ENCODE measurements at places on chromosomes 7 and 10.

DNA sequence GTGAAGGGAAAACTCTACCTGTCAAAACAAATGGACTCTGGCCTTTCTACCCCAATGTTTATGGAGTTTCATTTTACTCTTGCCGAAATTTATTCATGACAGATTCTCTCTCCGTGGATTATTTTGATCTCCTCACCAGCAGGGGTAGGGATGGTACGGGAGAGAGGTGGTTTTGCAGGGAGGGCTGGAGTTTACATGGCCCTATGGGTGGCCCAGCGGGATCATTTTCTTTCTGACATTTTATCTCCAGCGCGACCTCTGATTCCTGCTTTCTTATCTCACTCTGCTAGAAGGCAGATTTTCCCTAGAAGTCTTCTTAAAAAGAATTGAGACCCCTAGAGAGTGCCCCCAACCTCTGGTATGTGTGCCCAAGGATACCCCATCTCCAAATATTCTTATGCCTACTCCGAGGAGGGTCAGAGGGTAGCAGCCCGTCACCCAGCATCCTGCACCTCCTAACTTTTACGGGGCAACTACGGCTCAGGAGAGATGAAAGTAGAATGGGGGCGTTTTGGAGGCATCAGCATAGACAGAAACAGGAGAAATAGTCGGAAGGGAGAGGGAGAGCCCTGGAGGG is 10.1 kb upstream of the GATA3 start:
- no peak for DNase-seq

DNA sequence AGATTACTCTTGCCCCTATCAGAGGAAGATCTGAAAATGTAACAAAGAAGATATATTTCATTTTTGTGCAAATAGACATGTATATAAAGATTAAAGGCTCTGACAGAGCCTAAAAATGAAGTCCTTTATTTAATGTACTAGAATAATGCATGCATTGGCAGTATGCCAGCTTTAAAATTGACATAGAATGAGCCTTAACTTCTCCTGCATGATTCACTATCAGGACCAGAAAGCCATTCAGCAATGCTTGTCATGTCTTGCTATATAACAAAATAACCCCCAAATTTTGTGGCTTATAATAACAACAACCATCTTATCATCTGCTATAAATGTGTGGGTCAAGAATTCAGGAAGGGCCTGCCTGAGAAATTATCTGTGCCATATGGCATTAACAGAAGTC is 411.9 kb downstream of the GRM8 start:
- no peak for DNase-seq

DNA sequence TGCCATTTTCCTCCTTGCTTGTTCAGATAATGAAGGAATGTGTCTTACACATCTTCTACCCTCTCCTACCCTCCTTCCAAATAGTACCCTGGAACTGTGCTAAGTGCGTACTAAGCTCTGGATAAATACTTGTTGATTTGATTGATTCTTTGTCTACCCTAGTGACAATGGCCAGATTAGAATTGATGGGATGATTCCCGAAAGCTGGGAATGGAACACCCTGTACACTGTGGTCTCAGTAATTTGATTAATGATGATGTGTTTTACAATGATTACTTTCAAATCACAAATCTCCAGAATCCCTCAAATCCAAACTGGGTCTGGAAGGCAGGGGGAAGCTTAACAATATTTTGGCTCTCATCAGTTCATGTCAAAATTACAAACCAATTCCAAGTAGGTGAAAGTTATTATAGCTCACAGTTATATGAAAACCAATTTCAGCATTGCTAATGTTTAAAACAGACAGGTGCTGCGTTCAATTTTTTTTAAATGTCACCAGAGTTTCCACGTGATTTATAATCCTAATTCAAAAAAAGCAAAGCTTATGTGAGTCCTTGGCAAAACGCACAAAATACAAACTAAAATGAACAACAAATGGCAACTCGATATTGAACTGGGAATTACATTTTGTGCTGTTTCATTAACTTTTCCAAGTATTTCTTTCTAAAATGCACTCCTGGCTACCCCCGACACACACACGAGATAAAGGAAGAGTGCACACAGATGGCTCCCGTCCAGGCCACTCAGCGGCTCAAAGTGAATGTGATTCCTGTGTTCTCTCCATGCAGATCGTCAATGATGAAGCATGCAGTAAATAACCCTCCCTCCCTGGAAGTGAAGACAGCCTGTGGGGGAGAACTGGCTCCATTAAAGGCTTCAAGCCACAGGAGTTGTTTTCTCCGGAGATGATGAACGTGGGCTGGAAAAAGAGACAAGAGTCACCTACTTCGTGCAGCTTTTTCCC is 21.7 kb upstream of the ADRB1 start:
- no peak for DNase-seq

GRCh38 chr10:5543623-5544022 is 18.9 kb downstream of the CALML3 start:
- no peak for DNase-seq

GRCh38 chr10:43012578-43012977 is 64.3 kb upstream of the RET start:
- DNase-seq = no peak

GRCh38 chr10:3782146-3782450 is 2.9 kb downstream of the KLF6 start:
- DNase-seq = no peak

GRCh38 chr7:52639981-52640380 is 395.5 kb upstream of the POM121L12 start:
- peak; percentile 78 for DNase-seq

GRCh38 chr7:74332373-74333176 is 43.4 kb downstream of the CLIP2 start:
- DNase-seq = no peak

Data from islet precursor cell (in vitro differentiated cells).